Left renal cortex interstitium (tissue), 4 donors: ENCODE measurements at places on chromosomes 6 and 20. TPM values are rescaled to one million over a fixed set of nuclear protein-coding genes. Genes with fewer than 3 reads are reported as not detected.

OR2B6 gene
- polyA plus RNA-seq: not detected

MYL9 gene
- 228 TPM for polyA plus RNA-seq

HAO1 gene
- 0.06 TPM for polyA plus RNA-seq

YTHDF1 gene
- 44.9 TPM for polyA plus RNA-seq

GATA5 gene
- 7.3 TPM for polyA plus RNA-seq

LIN28B gene
- polyA plus RNA-seq: 0.21 TPM

DNA sequence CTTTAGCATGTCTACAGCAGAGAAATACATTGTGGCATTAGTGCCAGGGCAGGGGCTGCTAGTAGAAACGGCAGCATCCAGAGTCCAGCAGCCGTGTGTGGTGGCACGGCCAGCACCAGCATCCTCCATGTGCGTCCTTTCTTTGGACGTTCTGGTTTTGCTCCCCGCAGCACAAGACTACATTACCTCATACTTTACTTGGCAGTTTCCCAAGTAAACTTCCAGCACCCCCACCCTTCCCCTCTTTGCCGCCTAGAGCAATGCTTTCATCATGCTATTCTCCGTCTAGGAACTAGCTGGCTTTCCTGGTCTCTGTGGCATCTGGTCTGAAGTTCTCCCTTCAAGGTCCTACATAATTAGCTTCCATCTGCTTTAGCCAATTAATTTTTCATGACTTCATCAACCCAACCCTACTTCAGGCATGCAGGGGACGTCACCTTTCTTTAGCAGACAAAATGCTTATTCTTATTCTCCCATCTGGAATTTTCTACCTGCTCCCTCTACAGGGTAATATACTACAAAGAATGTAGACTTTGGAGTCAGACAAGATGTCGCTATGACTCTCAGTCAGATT lies 67.6 kb downstream of the BLOC1S5 start:
- no peak for DNase-seq

GRCh38 chr20:32626859-32627636 lies 41.9 kb upstream of the NOL4L start:
- no peak for DNase-seq

DNA sequence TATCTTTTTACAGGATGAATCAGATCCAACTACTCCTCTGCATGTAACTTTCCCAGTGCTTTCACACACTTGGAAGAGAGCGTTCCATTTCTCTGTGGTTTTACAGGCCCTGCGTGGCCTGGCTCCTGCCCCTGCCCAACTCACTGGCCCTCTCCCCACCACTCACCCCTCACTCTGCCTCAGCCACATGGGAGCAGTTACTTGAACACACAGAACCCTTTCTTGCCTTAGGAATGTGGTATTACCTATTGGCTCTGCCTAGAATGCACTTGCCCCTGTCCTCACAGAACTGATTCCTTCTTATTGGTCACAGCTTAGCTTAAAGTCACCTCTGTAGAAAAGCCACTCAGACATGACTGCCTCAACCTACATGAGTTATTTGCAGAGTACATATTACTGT lies 108.4 kb downstream of the CRYBG1 start:
- DNase-seq: no peak

GRCh38 chr6:151993364-151993763 lies 185.9 kb downstream of the ESR1 start:
- DNase-seq: no peak

DNA sequence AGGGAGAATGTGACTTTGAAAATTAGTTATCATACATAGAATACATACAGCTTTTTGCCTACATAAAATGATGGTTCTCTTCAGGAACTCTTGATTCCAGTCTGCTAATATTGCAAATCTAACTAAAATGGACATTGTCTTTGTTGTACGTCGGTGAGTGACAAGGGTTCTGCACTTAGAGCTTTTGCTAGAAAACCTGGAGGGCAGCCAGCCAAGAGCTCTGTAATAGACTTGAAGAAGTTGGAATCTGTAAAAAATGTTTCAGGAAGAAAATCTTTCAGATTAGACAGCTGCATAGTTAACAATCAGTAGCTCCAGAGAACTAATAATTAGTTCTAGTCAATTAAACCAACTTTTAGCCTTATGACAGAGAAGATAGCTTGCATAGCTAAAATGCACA lies 138.3 kb downstream of the FLRT3 start:
- DNase-seq: no peak

- no peak for DNase-seq
These were observed 346.2 kb upstream of the IMPG1 start for GRCh38 chr6:76418560-76419223.

GRCh38 chr20:44526129-44526528 lies 4.3 kb upstream of the SERINC3 start:
- no peak for DNase-seq

DNA sequence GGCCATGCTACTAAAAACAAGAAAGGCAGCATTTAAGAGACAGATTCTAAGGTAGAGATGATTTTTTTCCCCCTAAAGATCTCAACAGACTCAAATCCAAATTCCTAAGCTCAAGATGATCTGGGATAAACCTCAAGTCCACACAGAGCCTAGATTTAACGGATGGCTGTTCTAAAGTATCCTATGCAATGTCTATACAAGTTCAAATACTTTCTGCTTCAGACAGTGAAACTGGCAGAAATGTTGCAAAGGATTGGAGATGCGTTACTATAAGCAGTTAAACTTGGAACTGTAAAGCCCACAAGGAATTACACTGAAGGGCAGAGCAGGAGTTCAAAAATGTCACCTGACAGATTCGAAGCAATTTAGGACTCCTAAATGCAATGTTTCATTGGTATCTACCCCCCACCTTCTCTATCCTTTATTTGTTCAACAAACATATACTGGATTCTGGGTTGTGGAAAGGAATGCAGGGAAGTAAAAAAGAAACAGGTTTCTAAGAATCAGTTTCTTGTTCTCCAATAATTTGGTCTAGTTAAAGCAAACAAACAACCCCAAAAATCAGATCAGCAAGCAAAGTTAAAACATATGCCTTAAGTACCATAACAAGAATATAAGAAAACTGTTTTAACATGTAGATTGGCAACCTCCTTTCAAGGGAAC lies 1.6 kb downstream of the DNAAF9 start:
- DNase-seq: no peak

- no peak for DNase-seq
These were observed 147.0 kb downstream of the CDH26 start for GRCh38 chr20:60104993-60105803.

DNA sequence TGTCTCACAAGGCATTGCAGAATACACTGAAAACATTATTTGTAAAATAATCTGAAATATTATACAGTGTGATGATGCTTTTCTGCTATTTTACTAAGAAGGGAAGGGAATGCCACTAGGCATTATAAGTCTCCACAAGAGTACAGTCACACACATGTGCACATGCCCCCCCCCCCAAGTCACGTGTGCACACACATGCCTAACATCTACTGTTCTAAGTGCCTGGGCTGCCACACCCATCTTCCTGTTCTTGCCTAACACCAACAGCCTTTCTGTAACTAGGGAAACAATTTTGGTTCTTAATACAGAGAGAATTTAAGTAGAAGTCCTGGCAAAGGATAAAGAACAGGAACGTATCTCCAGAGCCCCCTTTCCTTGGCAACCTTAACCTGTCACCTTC lies 58.2 kb upstream of the BCLAF1 start:
- no peak for DNase-seq

DNA sequence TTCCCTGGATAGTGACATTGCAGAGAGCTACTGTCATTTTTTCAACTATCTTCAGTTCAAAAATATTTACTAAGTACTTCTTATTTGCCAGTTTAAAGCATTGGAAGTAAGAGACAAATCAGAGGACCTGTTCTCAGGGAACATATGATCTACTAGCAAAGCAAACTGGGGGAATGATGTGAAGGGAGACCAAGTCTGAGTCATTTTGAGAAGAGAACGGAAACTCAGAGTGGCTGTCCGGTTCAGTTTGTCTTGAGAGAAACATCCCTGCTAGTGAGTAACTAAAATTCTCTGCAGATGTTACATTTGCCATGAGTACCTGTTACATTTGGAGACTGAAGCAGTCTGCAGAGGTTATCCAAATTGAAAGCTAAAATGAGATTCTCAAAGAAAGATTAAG lies 118.3 kb downstream of the KCNQ5 start:
- no peak for DNase-seq

GRCh38 chr20:7938058-7938457 lies 2.2 kb downstream of the HAO1 start:
- no peak for DNase-seq

DNA sequence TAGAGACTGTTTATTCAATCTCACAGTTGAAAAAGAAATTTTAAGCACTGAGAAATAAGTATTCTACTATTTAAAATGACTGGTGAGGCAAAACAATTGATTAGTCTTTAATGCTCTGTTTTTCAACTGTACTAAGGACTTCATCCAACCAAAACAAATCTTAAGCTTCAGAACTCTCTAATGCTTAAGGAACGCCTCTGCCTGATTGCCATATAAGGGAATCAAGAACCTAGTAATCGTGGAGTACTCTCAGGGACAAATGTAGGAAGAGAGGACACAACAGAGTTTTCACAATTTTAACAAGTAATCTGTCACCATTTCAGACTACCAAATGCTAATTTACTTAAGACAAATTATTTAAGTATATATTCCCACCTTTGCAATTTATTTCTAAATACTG lies 16.1 kb downstream of the FBXO30 start:
- DNase-seq: no peak

- no peak for DNase-seq
These were observed 465.2 kb downstream of the PHF3 start for GRCh38 chr6:64100702-64101303.

DNA sequence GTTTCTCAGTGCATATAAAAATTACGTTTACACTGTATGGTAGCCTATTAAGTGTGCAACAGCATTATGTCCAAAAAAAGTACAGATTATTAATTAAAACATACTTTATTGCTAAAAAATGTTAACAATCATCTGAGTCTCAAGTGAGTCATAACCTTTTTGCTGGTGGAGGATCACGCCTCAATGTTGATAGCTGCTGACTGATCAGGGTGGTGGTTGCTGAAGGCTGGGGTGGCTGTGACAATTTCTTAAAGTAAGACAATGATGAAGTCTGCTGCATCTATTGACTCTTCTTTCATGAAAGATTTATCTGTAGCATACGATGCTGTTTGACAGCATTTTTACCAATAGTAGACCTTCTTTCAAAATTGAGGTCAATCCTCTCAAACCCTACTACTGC lies 155.1 kb downstream of the BTBD9 start:
- DNase-seq: no peak

GRCh38 chr6:79673947-79674346 lies 42.8 kb downstream of the SH3BGRL2 start:
- no peak for DNase-seq

DNA sequence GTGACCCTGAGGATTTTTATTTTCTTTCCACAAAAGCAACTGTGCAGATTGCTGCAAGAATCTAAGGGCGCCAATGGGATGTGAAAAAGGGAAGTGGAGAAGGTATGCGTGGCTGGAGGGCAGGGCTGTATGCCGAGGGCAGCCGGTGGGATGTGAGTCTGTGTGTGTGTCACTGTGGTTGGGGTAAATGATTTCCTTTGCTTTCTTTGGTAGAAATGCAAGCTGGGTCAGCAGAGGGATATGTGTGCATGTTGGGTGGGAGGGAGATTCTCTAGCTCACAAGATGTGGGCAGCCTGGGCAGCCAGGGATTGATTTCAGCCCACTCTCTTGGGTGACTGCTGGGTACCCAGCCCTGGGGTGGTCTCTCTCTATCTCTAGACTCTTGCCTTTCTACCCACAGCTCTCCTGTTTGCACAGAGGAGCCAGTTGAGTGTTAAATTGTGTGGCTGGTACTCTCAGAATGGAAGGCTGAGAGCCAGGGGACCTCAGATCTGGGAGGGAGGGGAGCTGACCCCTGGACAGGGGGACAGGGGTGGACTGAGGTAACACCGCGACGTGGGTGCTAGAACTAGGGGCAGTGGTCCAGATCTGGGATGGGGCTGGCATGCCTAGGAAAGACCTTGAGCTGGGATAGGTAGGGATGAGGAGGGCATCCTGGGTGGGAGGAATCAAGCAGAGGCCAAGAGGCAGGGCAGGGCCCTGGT lies 136.8 kb upstream of the RNF24 start:
- no peak for DNase-seq

DNA sequence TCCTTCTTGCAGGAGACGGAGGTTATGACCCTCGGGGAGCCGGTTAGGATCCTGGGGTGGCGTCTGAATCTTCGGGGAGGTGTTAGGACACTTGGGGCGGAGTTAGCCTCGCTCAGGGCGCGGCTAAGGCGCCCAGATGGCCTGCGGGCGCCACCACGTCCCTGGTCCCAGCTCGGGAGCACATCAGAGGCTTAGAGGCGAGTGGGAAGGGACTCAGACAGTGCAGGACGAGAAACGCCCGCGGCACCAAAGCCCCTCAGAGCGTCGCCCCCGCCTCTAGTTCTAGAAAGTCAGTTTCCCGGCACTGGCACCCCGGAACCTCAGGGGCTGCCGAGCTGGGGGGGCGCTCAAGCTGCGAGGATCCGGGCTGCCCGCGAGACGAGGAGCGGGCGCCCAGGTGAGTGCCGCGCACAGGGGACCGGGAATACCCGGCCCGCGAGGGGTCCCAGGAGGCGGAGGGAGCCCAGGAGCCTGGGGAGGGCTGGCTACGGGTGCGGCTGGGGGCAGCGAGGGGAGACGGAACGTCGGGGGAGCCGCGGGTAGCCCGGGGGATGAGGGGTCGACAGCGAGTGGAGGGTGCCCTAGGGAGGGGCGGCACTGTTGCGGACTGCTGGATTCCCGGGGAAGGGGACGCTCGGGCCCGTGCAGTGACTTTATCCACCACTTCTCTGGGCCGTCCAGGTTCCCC lies at the start of gene HCK:
HCK (plus strand) TSS at position 153 of the 688 bp plus-strand sequence.
- DNase-seq: no peak

GRCh38 chr20:22611636-22612035 lies 27.3 kb upstream of the FOXA2 start:
- DNase-seq: no peak

DNA sequence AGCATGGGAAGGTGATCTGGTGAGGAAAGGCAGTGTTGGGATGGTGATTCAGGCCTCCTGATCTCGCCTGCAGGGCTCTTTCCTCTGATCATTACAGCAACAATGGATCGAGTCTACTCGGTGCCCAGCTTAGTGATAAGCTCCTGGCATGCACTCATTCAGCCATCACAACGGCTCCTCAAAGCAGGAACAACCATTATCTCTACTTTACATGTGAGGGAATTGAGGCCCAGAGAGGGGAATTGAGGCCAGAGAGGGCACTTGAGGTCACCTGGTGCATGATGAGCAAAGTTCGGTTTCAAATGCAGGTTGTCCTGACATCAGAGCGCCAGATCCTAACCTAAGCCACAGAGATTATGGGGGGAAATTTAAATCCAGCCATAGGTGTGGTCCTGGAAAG lies 42.0 kb upstream of the BPIFA2 start:
- DNase-seq: no peak

GRCh38 chr20:62120990-62121775 lies 1.1 kb upstream of the LSM14B start:
- DNase-seq: no peak
